ENCODE measurements at places on chromosomes 1 and 21. TPM values are rescaled to one million over a fixed set of nuclear protein-coding genes. Genes with fewer than 3 reads are reported as not detected.

The TMEM82 gene
- total RNA-seq, result not detected

The AKNAD1 gene
- total RNA-seq, result not detected

The SPRR1A gene
- not detected for total RNA-seq

The CASQ2 gene
- not detected for total RNA-seq

The SCMH1 gene
- 27.5 TPM for total RNA-seq

The CGN gene
- total RNA-seq, result 6.6 TPM

The LRRC53 gene
- total RNA-seq, result not detected

The GCSAML gene
- total RNA-seq, result not detected

The VPS13D gene
- 16.9 TPM for total RNA-seq

The SLFNL1 gene
- total RNA-seq, result 0.24 TPM

GRCh38 chr1:68205794-68206358 lies 26.4 kb downstream of the WLS start:
- H3K4me3 ChIP-seq, result no peak overlapping the region
- no peak overlapping the region for H3K27ac ChIP-seq
- no peaks in the 10 kb centered on the region for H3K27me3 ChIP-seq
- DNase-seq, result no peak

GRCh38 chr1:198174297-198174696 lies 17.5 kb downstream of the NEK7 start:
- no peaks in the 10 kb centered on the region for H3K27me3 ChIP-seq
- peaks cover 26% of the 10 kb centered on the region for H3K4me1 ChIP-seq

GRCh38 chr1:117821382-117821755 lies 108.1 kb downstream of the GDAP2 start:
- no peaks in the 10 kb centered on the region for H3K27me3 ChIP-seq
- no peak for DNase-seq

DNA sequence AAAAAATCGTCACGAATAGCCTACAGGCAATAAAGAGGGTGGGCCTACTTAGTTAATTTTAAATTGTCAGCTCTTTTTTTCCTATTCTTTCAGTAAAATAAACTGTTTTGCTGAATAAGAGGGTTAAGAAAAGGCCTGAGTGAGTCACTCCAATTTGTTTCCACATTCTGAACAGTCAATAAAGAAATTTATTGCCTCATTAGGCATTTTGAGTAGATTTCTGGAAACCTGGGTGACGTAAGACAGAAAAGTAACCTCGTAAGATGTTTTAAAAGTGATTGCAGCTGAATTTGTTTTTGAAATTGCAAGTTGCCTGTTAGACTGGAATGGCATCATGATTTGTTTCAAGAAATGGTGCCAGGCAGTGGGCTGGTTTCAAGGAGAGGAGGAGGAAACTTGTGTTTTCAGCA lies 439.3 kb downstream of the USP25 start:
- no peak for DNase-seq
- no peaks in the 10 kb centered on the region for H3K36me3 ChIP-seq
- no peak overlapping the region for H3K27ac ChIP-seq
- H3K27me3 ChIP-seq, result no peaks in the 10 kb centered on the region
- no peak overlapping the region for H3K4me3 ChIP-seq

- DNase-seq, result no peak
- no peaks in the 10 kb centered on the region for H3K36me3 ChIP-seq
- H3K27ac ChIP-seq, result no peak overlapping the region
Observed at GRCh38 chr21:39021478-39021832, 161.8 kb downstream of the PSMG1 start.

- no peaks in the 10 kb centered on the region for H3K27me3 ChIP-seq
- DNase-seq, result no peak
- H3K4me3 ChIP-seq, result no peak overlapping the region
- H3K4me1 ChIP-seq, result no peaks in the 10 kb centered on the region
- no peaks in the 10 kb centered on the region for H3K36me3 ChIP-seq
- H3K27ac ChIP-seq, result no peak overlapping the region
Observed at GRCh38 chr21:29166853-29167252, 36.4 kb downstream of the MAP3K7CL start.

DNA sequence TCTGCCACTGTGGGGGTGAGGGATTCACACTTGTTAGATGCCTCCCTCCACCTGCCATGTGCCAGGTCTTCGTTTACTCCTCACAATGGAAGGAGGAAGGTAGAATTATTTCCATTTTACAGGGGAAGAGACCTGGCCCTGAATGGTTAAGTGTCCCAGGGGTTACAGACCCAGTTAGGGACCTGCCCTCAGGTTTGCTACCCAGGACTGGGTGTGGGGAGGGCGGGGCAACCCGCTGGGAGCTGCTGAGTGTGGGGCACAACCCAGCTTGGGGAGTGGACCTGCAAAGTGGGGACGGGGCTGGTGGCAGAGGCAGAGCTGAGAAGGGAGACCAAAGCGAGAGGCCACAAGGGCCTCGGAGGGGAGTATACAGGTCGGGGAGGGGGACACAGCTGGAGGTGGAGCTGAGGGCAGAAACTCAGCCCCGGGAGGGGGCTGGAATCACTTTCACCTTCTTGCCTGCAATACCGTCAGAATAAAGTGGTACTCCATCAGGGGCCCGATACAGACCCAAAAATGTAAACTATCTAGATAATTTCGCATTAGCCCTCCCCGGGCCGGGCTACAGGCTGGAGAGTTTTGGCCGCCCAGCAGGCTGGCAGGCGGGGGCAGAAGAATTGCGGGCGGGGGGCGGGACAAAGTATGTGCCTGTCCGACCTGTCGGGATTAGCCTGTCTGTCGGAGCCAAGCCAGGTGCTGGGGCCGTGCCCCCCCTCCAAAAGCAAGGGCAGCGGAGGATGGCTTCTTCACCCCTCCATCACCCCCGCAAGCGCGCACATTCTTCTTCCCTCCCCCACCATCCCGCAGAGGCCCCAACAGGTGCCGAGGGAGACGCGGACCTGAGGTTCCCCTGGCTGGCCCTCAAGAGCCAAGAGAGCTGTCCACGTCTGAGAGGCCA lies 1.4 kb downstream of the RSPO1 start:
- no peaks in the 10 kb centered on the region for H3K36me3 ChIP-seq
- H3K4me1 ChIP-seq, result no peaks in the 10 kb centered on the region
- no peak overlapping the region for H3K4me3 ChIP-seq
- no peak overlapping the region for H3K27ac ChIP-seq

GRCh38 chr1:155185783-155186066 lies 12.1 kb downstream of the TRIM46 start:
- no peak overlapping the region for H3K4me3 ChIP-seq
- no peaks in the 10 kb centered on the region for H3K27me3 ChIP-seq
- no peaks in the 10 kb centered on the region for H3K36me3 ChIP-seq
- H3K4me1 ChIP-seq, result peaks cover 21% of the 10 kb centered on the region

DNA sequence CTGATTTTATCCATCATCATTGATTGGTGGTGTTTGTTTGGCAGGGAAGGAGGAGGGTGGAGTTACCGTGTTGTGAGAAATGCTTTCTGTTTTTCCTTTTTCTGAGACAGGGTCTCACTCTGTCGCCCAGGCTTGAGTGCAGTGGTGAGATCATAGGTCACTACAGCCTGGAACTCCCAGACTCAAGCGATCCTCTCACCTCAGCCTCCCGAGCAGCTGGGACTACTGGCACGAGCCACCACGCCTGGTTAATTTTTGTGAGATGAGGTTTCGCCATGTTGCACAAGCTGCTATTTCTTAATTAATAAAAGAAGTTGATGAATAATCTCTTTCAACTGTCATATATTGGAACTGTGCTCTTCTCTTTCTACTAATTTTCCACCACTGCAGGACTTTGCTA lies 44.3 kb downstream of the HUNK start:
- DNase-seq, result no peak
- no peaks in the 10 kb centered on the region for H3K4me1 ChIP-seq
- no peaks in the 10 kb centered on the region for H3K27me3 ChIP-seq
- H3K36me3 ChIP-seq, result no peaks in the 10 kb centered on the region

GRCh38 chr1:234477386-234478151 lies 1.4 kb downstream of the TARBP1 start:
- H3K4me3 ChIP-seq, result peak overlapping the region; percentile 96
- peaks cover 34% of the 10 kb centered on the region for H3K4me1 ChIP-seq
- H3K27me3 ChIP-seq, result no peaks in the 10 kb centered on the region
- H3K36me3 ChIP-seq, result no peaks in the 10 kb centered on the region
- DNase-seq, result no peak

GRCh38 chr21:37971390-37971950 lies 55.2 kb upstream of the KCNJ6 start:
- DNase-seq, result no peak
- H3K4me3 ChIP-seq, result no peak overlapping the region
- H3K4me1 ChIP-seq, result no peaks in the 10 kb centered on the region
- no peaks in the 10 kb centered on the region for H3K27me3 ChIP-seq
- no peak overlapping the region for H3K27ac ChIP-seq

- H3K27ac ChIP-seq, result no peak overlapping the region
- no peaks in the 10 kb centered on the region for H3K36me3 ChIP-seq
- DNase-seq, result no peak
- H3K27me3 ChIP-seq, result no peaks in the 10 kb centered on the region
Observed at GRCh38 chr1:241630899-241631298, 9.3 kb downstream of the CHML start.

DNA sequence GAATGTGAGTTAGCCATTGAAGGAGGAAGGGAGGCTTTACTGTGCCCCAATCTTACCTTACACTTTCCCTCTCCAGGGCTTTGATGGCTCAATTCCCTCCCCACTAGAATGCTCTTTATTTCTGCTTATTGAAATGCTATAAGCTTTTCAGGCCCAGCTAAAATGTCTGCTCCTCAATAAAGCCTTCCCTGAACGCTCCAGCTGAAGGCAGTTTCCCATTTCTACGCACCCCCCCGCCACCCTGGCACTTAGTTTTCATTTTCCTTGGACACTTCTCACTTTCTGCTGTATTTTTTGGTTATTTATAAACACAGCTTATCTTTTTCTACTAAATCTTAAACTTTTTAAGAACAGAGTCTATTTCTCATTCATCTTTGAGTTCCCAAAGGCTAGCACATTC lies 7.1 kb upstream of the TMEM167B start:
- DNase-seq, result no peak
- H3K27ac ChIP-seq, result no peak overlapping the region
- H3K4me3 ChIP-seq, result no peak overlapping the region
- no peaks in the 10 kb centered on the region for H3K36me3 ChIP-seq
- H3K4me1 ChIP-seq, result no peaks in the 10 kb centered on the region

DNA sequence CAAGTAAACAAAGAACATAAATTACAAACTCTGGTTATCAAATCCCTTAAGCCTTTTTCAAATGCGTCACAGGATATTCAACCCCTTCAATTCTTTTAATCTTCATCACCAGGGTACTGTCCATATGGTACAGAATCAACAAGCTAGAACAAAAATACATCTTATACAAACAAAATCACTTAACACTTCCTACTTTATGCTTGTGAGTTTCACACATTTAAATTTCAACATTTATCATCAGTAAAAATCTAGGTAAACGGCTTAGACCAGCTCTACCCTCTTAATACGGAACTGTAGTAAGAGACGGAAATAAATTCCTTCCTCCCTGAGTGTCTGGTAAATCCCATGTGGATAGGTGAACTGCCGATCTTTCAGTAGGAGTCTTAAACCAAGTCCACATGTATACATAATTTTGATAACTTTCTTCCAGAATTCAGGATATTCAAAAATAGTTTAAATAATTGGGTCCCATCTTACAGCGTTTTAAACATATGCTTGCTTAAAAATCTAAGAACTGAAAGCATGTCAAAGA lies 1.0 kb downstream of the CCDC181 start:
- no peaks in the 10 kb centered on the region for H3K36me3 ChIP-seq
- no peak overlapping the region for H3K4me3 ChIP-seq
- H3K27me3 ChIP-seq, result peaks cover 4% of the 10 kb centered on the region
- H3K4me1 ChIP-seq, result no peaks in the 10 kb centered on the region
- H3K27ac ChIP-seq, result no peak overlapping the region

DNA sequence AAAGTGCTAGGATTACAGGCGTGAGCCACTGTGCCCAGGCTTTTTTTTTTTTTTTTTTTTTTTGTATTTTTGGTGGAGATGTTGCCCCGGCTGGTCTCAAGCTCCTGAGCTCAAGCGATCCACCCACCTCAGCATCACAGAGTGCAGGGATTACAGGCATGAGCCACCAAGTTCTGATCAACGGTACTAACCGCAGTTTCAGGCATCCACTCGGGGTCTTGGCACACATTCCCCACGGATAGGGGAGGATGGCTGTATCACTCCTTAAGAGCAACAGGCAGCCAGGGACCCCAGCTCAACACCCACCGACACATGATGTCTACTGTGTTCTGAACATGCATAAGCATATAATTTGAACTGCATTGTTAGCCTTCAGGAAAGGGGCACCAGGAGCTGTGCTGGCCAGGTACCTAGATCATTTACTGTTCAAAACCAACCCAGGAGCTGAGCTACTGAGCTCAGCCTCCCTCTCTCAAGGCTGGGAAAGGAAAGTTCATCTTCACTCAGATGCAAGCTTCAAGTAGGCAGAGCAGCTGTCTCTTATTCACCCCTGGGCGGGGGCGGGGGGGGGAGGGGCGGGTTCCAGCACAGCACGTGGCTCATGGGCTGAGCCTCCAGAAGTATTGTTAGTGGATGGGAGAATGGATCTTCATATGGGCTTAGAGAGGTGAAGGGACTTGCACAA lies 24.7 kb downstream of the CAPZB start:
- no peak overlapping the region for H3K4me3 ChIP-seq
- H3K36me3 ChIP-seq, result peaks cover 2% of the 10 kb centered on the region
- H3K27ac ChIP-seq, result no peak overlapping the region
- H3K27me3 ChIP-seq, result no peaks in the 10 kb centered on the region
- no peak for DNase-seq

DNA sequence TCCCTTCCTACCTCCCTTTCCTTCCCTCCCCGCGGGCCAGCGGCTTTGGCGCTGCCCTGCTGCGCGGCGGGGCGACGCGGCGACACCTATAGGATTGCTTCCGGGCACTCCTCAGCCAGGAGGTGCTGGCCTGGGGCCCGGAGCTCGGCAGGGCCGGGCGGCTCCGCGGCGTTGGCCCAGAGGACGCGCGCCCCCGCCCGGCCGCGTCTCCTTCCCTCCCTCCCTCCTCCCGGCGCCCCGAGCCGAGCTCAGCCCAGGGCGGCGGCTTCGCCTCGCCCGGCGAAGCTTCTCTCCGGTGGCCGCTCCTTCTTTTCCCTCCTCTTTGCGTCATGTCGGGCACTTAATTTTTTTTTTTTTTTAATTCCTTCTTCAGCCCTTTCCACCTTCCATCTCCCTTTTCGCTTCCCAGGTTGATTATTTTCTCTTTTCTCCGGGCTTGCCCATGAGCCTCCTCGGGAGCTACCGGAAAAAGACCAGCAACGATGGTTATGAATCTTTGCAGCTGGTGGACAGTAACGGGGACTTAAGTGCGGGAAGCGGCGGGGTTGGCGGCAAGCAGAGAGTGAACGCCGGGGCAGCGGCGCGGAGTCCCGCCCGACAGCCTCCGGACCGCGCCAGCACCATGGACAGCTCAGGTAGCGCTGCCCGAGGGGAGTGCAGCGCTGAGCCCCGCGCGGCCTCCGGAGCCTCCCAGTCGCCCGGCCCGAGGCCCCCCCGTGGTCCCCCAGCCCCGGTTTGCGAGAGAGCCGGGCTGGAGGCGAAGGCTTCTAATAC lies at the start of gene DNAJC6:
Gene DNAJC6 (plus strand): TSS at position 240 of the 774 bp plus-strand sequence. CDS start 203 bp downstream, at position 443.
- DNase-seq, result no peak
- H3K4me1 ChIP-seq, result no peaks in the 10 kb centered on the region
- no peaks in the 10 kb centered on the region for H3K36me3 ChIP-seq
- no peaks in the 10 kb centered on the region for H3K27me3 ChIP-seq
